ENCODE measurements at places on chromosomes 7 and 10.

GRCh38 chr7:36971515-36972139 is 247.3 kb upstream of the AOAH start:
- DNase-seq = no peak

GRCh38 chr10:71679425-71679824 is 40.2 kb downstream of the C10orf105 start:
- DNase-seq = no peak

- DNase-seq = no peak
Measured at GRCh38 chr7:140312141-140312846, 86.0 kb downstream of the SLC37A3 start.

- no peak for DNase-seq
Measured at GRCh38 chr7:156123362-156123761, 311.1 kb upstream of the SHH start.

DNA sequence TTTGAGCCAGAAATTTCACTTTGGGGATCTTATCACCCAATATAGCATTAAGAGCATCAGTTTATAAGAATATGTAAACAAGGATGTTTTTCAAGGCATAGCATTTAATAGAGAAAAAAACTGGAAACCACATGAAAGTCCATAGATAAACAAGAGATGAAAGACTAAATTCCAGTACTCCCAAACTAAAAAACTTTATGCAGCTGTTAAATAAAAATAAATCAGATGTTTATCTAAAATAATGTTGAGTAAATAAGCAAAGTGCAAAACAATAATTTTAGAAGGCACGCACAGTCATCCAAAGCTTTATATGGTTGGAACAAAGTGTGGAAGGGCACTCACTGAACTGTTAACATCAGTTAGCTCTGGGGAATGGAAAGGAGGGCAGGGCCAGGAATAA is 21.0 kb downstream of the RNLS start:
- no peak for DNase-seq

GRCh38 chr7:131950758-131951157 is 394.3 kb upstream of the PODXL start:
- DNase-seq = peak; percentile 30

GRCh38 chr7:105990727-105991453 is 27.8 kb downstream of the CDHR3 start:
- DNase-seq = no peak

- no peak for DNase-seq
Measured at GRCh38 chr7:12620371-12620770, 49.9 kb downstream of the SCIN start.

- no peak for DNase-seq
Measured at GRCh38 chr7:116977172-116977571, 23.9 kb downstream of the ST7 start.

DNA sequence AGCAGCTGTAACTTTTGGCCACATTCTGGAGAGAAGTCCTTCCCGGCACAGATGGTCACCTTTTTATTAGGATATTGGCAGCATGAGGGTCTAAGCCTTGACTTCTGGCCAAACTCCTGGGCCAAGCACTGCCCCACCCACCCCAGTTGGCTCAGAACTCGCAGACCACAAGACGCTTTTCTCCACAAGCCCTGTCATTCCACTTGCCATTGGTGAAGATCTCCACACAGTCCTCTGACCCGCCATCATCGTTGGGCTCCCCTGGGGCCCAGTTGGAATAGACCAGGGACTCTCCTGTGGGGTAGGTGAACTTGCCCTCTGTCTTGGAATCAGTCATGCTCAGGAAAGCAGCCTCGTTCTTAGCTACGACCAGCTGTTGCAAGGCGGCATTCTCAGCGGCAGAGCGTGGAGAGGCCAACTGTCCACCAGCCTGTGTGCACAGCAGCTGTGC is 11.2 kb downstream of the SFTPD start:
- peak; percentile 75 for DNase-seq

DNA sequence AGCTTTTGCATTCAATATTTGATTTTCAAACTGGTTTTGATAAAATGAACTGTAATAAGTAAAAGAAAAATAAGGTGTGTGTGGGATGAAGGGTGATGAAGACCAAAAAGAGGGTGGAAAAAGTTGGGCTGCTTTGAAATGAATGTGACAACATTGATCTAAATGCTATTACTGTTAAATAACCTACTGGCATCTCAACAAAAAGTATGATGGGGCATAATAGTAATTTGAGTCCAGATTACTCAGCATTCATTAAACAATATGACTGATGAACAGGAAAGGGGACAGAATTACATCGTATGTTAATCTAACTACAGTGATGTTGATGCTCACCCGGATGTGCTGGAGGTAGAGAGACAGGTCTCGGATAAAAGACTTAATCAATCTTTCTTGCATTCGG is 112.2 kb downstream of the ABCC2 start:
- DNase-seq = no peak

GRCh38 chr10:48802611-48803071 is 118.0 kb downstream of the WDFY4 start:
- no peak for DNase-seq

- no peak for DNase-seq
Measured at GRCh38 chr7:132996581-132997242, 85.2 kb downstream of the CHCHD3 start.

GRCh38 chr7:105161366-105161765 is 147.4 kb downstream of the KMT2E start:
- no peak for DNase-seq

DNA sequence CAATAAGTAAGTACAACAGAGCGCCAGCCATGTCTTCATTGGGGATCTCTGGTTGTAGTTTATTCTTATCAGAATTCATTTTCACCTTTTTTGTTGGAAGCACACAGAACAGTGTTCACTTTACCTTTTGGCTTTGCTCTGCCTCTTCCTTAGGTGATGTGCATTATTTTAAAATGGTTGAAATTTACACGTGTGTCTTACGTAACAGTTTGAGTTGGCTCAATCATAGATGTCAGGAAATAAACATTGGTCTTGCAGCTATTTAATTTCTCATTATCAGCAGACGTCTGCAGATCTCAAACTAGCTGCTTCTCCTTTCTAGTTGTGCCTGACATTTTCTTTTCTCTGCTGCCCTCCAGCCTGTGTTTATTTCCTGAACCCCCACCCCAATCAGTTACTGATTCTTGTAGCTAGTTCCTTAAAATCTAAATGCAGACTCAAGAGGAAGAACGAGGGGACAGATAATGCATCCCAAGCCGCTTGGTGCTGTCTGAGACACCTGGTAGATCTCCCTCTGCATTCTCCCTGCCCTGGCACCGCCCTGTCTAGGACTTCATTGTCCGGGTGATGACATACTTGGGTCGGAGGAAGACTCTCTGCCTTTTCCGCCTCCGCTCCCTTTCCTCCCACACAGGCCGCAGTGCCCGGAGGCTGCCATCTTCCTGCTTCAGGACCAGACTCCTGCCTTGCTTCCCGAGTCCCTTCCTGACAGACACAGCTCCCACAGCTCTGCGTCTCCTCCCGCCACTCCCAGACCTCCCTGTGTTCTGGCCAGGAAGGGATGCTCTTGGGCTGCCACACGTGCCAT is 108.2 kb downstream of the ANKRD61 start:
- DNase-seq = no peak

- DNase-seq = no peak
Measured at GRCh38 chr10:71371750-71372166, 25.0 kb upstream of the CDH23 start.

DNA sequence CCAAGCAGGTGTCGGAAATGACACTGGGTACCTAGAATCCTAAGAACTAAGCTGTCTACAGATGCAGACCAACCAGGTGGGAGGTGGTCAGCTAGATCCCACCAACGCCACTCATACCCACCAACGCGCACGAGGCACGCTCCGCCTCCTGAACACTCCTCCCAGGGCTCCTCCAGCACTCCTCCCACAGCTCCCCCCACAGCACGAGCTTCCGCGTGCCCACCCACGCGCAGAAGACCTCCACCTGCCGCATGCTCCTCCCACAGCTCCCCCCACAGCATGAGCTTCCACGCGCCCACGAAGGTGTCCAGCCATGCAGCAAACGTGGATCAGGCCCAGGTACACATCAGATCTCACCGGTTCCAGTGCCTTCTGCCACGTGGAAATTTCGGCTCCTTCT is 196.0 kb downstream of the MAD1L1 start:
- DNase-seq = no peak

Data from DMS 273 treated with DMSO at 0.1 percent for 48 hours (cell line).